ENCODE measurements at places on chromosomes 7 and 10.

DNA sequence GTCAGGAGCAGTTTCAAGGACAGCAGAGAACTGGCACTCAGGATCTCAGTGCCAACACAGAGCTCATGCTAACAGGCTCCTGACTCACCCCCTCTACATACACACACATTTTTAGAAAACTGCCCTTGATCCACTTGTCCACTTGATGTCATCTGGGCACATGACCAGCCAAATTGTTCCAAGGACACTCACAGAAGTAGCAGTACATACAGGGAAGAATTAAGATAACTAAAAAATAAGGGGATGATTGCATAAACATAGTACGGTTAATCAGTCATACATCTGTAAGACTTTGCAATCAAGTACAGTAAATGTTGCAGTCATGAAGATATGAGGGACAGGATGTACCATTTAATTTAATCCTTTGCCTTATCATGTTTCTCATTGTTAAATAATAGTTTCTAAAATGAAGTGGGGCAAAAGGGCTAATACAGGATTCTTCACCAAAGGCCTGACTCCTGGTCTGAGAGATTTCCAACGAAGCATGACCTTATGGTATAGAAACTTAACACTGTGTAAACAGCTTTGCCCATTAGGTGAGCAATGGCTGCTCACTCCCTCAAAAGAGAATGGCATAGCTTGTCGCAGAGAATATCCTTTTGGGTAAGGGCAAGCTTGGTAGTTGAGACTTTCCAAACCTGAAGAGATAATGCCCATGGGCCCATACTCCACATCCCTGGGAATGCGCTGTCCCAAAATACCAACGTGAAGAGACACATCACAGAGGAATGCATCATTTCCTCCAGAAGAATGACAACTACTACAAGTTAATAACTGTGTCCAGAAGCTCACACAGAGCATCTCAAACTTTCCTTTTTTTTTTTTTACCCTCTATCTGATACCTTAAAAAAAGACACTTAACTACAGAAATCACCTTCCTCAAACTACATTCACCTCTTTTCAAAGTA is 94.1 kb downstream of the ARMH3 start:
- no peak for DNase-seq

DNA sequence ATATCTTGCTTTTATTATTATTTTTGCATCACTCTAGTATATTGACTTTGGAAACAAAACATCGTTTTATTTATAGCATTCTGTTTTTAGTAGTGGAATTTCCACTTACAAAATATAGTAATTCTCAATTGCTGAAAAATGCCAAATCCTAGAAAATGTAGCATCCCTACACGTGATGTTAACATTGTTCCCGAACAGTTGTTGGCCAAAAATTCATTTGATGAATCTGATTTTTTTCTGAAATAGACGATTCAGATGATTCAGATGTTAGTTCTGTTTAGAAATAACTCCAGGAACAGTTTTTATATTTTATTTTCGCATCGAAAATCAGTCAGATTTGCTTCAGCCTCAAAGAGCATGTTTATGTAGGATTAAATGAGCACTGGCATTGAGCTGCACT is 122.4 kb downstream of the GFRA1 start:
- no peak for DNase-seq

DNA sequence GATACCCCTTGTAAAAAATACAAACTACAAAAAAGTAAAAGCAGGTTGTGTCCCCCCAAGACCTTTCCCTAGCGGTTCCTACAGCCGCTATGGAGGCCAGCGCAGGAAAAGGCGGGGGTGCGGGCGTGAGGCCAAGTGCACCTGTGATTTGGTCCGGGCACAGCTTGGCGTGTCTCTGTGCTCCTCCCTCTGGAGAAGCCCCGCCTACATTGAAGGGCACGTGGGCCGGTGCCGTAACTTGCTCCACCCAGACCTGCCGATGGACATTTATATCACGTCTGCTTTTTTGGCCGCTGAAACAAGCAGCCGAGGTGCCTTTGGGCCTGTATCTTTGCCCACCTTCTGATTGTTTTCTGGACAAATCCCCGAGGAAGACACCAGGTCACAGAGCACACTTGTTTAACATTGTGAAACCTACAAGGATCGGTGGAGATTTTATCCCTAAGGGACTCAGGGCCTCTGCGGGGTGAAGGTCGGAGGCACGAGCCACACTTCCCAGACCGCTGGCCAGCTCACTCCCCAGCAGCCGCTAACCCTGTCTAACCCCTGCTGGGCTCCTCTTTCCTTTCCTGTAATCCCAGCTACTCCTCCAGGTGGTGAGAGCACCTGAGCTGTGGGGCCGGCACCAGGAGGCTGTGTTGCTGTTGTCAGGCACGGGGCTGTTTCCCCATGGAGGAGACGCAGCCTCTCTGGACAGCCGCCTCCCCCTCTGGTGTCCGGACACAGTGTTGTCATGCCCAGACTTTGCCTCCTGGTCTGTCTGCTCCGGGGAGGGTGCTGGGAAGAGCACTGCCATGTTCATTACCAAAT is 18.8 kb upstream of the INPP5A start:
- DNase-seq: no peak

DNA sequence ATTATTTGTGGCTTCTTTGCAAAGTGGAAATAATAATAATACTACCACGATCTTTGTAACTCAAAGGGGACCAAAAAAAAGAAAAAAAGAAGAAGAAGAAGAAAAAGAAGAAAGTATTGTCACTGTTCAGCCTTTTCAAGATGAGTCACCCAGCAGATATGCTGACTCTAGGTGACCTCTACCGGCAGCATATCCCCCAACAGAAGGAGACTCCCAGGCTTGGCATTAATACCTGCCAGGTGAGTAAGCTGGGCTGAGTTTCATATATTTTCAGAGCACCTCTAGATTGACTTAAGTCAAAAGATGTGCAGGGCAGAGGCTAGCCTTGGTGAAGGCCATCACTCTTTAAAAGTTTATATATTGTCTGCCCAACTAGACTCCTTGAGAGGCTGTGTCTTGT is 30.4 kb upstream of the GPR26 start:
- DNase-seq: no peak

GRCh38 chr10:59007307-59008025 is 169.0 kb upstream of the PHYHIPL start:
- DNase-seq: no peak

DNA sequence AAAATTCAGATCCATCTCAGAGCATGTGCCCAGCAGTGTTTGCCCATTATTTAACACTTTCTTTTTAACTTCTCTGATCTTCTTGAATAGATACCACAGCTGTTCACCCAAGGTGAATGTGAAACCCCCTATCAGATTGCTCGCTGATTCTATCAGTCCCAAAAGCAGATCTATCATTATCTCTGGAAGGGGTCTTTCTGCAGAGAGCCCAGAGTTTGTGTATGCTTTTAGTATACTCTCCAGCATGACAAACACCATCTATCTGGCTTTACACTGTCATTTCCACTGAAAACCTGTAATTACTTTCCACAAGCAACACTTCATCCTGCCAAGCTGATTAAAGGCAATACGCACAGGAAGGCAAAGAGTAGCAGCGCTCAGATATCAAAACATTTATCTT is 168.2 kb downstream of the CACNA2D1 start:
- DNase-seq: no peak
